ENCODE measurements at places on chromosomes 4 and X.

DNA sequence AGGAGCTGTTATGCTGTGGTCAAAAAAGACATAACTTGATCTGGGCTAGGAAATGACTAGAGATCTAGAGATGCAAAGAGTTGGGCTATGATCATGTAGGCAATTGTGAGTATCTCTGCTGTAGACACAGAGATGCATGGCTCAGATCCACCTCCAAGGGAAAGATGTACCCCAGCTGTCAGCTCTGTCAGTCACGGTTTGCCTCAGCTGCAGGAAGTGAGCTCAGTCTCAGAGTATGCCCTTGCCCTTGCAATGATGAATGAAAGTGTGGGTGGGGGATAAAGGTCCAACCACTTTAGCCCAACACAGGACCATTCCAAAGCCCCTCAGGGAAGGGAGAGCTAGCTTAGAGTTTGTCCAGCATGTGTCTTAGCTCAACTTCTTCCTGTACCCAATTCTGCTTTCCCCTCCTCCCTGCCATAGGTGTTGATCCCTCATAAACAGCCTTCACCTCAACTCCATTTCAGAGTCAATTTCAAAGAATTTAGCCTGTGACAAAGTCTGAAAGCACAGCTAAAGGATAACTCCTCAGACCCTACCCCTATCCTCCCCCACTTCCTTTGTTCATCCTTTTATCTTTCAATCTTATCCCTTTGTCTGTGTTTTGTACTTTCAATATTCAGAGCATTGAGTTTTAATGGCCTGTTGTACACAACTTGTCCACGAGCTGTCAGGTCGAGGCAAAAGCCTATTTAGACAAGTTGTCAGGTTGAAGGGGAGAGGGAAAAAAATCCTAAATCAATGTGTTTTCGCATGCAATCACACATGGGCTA lies 90.6 kb downstream of the MID1IP1 start:
- DNase-seq = no peak

- no peak for DNase-seq
These were observed 368.7 kb downstream of the MID1IP1 start for GRCh38 chrX:39169976-39170375.

DNA sequence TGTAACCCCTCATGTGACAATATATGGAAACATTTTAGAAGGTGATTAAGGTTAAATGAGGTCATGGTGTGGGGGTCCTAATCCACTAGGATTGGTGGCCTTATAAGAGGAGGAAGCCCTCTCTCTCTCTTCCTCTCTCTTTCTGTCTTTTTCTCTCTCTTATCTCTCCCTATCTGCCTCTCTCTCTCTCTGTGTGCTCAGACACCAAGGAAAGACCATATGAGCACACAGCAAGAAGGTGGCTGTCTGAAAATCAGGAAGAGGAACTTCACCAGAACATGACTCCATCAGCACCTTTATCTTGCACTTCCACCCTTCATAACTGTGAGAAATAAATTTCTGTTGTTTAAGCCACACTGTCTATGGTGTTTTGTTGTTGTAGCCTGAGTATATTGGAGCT lies 1472.2 kb downstream of the PCDH7 start:
- no peak for DNase-seq

- no peak for DNase-seq
These were observed 522.2 kb downstream of the GLUD2 start for GRCh38 chrX:121569609-121570008.

GRCh38 chr4:11735651-11736050 lies 307.0 kb upstream of the HS3ST1 start:
- no peak for DNase-seq

- no peak for DNase-seq
These were observed 21.0 kb downstream of the PLS3 start for GRCh38 chrX:115581759-115582615.

DNA sequence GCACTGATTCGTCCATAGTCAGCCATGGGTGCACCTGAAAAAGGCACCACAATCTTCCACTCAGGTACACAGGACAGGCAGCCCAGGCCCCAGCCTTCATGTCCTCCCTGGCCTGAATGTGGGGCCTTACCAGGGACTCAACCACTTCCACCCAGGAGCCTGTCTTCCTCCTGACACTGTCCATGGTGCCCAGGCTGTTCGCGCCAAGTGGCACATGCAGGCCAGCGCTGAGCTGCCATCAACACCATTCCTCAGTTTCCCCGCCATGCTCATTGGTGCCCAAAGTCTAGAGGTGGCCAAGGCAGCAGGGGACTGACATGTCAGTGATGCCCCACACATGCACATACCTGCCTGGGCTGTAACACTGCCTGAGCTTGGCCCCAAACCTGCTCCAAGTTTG lies 322.2 kb upstream of the POU3F4 start:
- DNase-seq = no peak

- DNase-seq = no peak
These were observed 10.3 kb upstream of the RAB33B start for GRCh38 chr4:139443661-139444060.

GRCh38 chr4:53895137-53895536 lies 169.3 kb downstream of the CHIC2 start:
- no peak for DNase-seq

GRCh38 chr4:101818362-101818761 lies 27.8 kb downstream of the BANK1 start:
- DNase-seq = peak; percentile 0

DNA sequence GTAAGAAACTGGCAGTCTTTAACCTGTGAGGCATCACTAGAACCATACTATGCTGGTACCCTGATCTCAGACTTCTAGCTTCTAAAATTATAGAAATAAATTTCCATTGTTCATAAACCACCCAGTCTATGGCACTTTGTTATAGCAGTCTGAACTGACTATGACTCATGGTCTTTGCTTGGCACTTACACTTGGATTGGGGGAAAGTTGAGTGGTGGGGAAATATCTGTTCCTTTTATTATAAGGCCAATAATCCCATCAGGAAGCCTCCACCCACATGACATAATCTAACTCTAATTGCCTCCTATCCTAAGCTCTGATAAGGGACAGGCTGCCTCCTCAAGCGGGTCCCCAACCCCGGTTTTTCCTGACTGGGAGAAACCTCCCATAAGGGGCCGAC lies 61.4 kb upstream of the PACRGL start:
- no peak for DNase-seq

- no peak for DNase-seq
These were observed 1513.4 kb upstream of the AGA start for GRCh38 chr4:178955614-178956013.

GRCh38 chrX:19855700-19856381 lies 31.6 kb downstream of the SH3KBP1 start:
- DNase-seq = no peak

DNA sequence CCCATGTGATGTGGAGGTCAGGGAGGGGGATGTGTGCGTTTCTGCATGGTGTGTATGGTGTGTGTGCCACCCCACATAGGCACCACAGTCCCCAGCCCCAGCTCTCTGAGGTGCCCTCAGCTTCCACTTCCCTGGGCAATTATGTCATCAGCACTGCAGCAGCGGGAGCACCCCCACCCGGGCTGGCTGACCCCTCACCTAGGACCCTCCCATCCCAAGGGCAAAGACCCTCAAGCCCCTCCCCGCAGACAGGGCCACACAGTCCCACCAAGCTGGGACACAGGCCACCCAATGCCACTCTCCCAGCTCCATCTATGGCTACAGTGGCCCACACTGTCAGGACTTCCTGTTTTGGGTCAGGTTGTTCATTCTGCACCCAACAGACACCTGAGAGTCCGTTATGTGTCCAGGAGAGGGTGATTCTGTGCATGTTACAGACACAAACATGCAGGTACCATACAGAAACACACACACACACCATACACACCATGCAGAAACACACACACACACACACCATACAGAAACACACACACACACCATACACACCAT lies 75.2 kb downstream of the JAKMIP1 start:
- no peak for DNase-seq

GRCh38 chrX:38151441-38151840 lies 69.2 kb downstream of the SRPX start:
- DNase-seq = no peak

GRCh38 chrX:97334850-97335249 lies 451.1 kb downstream of the RPA4 start:
- no peak for DNase-seq

GRCh38 chr4:7970361-7970946 lies 30.8 kb upstream of the AFAP1 start:
- DNase-seq = no peak

GRCh38 chr4:129344058-129344457 lies 248.1 kb downstream of the C4orf33 start:
- peak; percentile 4 for DNase-seq

DNA sequence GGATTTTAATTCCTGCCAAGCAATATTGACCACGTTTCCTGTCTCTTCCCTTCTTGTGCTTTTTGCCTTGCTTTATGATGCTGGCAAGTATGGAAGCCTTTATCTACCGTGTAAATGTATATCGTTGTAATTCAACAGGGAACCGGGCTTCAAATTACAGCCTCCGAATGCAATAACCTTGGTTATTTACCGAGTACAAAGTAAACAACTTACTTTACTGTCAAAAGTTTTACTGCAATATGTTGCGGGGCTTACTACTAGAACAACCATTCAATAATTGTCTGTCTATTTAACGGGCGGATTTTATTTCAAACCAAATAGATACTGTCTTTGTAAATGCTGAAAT lies 73.1 kb downstream of the PALLD start:
- DNase-seq = no peak

GRCh38 chr4:16896881-16897750 lies 1.3 kb downstream of the LDB2 start:
- DNase-seq = peak; percentile 50

DNA sequence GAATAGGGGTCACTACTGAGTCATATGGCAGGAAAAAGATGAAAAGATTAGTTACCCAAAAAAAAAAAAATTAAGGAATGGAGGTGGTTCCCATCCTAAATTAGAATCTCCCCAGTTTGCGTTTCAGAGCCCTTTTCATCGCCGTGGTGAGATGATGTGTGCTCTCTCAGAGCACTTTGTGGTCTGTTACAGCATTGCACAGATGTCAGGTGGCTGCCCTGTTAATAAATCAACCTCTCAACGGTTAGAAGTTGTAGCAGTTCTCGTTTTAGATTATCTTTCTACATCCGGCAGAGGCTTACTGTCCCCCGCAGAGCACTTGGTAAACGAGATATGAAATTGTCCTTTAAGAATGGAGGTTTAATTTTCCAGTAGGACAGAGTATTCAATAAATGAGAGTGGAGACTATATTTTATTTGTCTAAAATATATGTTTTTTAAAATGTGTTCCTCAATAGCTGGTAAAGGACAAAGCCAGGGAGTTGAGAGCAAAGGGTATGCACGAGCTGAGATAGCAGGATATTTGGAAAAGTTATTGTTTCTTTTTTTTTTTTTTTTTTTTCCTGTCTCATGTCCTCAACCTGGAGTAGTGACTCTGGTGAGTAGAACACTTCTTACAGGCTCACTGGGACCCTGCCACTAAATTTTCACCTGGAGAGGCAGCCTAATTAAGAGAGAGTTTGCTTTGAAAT lies 26.9 kb downstream of the AFF1 start:
- peak; percentile 34 for DNase-seq

DNA sequence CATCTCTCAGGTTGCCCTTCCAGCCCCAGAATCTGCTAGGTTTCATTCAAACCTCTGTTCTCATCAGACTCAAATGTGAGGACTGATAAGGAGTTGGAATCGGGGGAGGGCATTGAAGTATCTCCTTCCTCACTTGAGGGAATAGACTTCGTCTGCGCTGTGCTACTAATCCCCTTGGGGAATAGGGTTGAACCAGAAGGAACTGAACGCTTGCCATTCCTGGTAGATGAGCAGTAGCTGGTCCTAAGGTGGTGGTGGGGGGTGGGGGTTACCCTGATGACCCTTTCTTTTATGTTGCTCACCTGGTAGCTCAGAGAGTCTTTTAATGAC lies 692 bp upstream of the SLC9A7 start:
- DNase-seq = peak; percentile 9

DNA sequence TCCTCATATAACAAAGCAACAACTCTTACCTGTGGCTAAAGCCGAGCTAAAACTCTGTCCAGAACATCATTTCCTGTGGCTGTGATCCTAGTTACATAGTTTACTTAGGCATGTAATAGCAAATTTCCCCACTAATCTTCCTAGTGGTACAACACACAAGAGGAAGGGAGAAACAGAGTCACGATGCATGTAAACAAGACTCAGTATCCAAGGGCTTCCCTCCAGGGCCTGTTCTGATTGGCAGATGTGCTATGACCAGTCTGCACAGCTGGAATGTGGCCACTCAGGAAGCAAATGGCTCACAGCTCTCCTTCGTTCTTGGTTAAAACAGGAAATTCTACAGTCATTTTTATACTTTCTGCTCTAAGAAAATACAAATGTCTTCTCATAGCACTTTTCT lies 49.2 kb upstream of the PRSS48 start:
- DNase-seq = peak; percentile 54

DNA sequence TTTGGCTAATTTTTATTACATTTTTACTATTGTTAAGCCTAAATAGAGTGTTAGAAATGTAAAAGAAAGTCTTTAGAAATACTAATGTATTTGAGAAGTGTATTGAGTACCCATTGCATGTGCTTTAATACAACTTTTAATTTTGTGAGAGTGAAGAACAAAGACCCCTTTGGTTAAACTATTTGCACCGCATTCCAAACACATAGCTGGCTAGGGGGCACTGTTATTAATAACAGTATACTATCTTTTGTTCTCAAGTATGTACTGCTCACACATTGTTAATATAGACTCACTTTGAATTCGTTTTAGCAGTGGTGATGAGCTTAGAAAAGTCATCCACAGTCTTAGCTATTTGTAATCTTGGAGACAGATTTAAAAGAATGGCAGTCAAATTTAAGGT lies 106.1 kb downstream of the CLDN22 start:
- DNase-seq = no peak

DNA sequence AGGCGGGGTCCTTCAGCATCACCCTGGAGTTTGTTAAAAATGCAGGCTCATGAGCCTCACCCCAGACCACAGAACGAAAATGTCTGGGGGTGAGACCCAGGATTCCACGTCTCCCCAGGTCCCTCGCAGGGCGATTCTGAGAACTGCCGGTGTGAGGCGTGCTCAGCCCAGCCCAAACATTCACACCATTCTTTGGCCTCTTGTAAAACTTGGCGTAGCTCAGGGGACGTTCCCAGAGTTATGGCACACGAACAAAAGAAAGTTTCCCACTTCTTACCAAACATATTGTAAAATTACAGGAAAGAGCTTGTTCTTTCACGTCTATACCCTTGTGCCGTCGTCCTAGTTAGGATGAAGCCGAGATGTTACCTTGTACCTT lies 12.9 kb downstream of the CD99 start:
- no peak for DNase-seq
